ENCODE measurements at places on chromosomes 1 and 21.
A peak's percentile ranks its signal among the peaks of the same experiment; 100 is the strongest.

- no peak for DNase-seq
These were observed 59.9 kb downstream of the VANGL2 start for GRCh38 chr1:160460214-160460642.

- DNase-seq: peak; percentile 82
These were observed 93.3 kb upstream of the CD1D start for GRCh38 chr1:158087320-158087927.

DNA sequence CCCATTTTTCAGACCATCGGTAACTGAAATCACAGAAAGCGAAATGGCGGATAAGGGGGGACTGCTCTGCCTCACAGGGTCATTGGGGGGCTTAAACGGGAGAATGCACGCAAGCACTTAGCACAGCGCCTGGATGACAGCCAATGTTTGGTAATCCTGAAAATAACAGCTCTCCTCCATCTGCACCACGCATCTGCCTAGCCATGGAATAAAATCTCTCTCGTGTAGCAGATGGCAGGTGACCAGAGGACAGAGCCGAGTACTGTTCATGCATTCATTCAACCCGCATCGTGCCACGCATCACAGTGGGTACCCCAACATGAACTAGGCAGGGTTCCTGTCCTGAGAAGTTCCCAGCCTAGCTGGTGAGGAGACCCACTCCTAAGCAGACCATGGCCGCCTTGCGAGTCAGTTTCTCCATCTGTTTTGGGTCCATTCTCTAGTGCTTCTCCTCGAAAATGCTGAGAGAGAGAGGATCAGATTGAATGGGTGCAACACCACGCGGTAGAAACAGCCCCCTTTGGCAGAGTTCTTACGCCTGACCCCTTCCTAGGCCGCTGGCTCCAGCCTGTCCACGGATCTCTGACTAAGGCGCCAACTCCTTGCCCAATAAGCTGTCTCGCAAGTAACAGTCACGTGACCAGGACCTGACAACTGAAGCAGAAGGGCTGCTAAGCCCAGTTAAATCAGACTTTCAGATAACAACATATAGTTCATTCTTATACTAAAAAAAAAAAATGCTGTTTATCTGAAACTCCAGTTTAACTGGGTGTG lies 7.3 kb downstream of the SLC1A7 start:
- DNase-seq: peak; percentile 54

- no peak for DNase-seq
These were observed 31.0 kb downstream of the PAX7 start for GRCh38 chr1:18661404-18662285.

GRCh38 chr1:235697508-235697907 lies 47.9 kb upstream of the GNG4 start:
- no peak for DNase-seq

DNA sequence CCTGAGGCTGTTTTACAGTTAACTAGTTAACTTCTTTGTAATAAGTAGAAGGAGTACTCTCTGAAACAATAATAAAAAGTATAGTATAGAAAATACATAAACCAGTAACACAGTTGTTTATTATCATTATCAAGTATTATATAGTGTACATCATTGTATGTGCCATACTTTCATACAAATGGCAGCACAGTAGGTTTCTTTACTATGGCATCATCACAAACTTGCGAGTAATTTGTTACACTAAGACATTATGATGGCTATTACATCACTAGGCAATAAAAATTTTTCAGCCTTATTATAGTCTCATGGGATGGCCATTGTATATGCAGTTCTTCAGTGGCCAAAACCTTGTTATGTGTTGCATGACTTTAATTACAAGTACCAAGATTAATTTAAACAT lies 1376.5 kb upstream of the ADGRL2 start:
- DNase-seq: no peak

- DNase-seq: no peak
These were observed 54.1 kb upstream of the NCAM2 start for GRCh38 chr21:20944139-20944538.

DNA sequence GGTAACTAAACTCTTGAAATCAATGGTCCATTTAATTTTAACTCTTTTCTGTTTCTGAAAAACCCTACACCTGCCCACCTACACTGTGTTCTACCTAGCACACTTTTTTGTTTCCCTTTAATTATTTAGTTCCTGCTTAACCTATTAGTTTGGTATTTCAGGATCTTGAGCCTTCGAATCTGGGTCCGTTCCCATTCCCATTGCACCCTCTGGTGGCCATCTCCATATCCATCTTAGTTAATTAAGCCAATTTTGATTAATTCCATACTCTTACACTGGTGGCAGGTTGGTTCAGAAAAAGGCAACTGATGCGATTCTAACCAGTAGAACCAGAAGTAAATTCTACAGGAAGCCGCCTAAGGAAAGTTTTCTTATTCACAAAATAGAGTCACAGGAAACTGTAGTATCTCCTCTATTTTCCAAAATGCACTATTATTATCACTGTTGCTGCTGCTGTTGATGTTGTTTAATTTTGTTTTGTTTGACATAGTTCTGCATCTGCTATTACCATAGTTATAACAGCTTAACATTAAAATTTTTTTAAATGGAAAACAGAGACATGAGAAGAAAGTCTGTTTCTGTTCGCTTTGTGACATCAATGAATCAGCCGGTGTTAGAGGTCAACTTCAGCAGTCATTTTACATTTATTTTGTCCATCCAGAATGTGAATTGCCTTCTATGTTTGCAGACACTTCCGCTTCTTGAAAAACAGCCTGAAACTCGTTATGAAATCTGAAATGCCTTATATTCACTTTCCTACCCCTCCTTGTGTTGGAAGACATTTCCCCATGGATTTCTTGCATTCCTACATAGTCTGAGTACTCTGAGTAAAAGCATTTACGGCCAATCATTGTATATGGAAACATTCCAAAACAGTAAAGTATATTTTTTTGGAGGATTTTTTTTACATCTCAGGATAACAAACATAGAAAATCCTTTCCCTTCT lies 115.5 kb upstream of the NCAM2 start:
- peak; percentile 61 for DNase-seq

DNA sequence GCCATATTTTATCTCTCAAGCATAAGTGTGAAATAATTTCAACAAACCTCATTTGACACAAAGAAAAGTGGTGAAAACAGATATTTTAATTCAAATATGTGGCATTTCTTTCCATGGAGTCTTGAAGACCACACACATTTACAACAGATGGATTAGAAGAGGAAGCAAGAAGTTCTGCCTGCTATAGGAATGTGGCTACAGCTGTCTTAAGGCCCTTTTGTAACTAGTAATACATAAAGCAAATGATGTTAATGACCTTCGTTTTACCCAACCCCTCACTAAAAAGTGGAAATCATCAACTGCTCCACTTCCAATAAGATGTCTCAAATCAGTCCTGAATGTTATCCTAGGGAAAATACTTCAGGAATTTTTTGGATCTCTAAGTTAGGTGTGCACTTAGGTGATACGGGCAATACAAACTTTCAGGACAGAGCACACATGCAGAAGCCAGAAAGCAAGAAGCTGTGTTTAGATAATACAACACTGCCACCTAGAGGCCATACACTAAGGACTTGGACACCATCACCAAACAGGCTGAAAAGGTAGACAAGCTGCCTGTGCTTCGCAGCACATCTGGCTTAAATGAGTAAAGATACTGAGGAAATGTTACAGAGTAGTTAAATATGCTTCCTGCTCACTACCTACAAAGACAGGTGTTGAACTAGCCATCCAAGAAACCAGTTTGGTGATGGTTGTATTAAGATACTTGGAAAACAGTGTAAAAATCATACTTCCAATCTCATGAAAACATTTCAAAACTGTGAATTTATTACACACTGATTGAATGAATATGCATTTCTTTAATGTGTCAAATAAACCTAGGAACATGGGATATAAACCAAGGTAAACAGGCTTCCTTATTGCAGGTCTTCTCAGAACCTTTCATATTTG lies 24.4 kb downstream of the RRAGC start:
- DNase-seq: peak; percentile 90

GRCh38 chr1:241503444-241503843 lies 16.1 kb downstream of the FH start:
- DNase-seq: no peak

DNA sequence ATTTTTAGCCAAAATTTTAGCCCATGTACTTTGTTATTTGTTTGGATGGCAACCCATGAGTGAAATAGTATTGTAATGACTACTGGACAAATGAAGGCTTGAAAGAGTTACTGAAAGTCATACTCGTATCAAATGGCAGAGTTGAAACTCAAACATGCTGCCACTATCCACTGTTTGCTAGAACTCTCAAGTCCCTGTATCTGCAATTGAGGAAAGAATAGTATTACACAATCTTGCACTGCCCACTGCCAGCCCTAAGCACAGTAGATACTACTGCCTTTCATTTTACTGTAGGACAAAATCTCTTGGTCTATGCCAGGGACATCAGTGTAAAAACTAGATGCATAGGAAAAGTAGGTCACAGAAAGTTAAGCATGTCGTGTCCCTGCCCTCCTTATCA lies 581.1 kb upstream of the PLXNA2 start:
- DNase-seq: no peak

DNA sequence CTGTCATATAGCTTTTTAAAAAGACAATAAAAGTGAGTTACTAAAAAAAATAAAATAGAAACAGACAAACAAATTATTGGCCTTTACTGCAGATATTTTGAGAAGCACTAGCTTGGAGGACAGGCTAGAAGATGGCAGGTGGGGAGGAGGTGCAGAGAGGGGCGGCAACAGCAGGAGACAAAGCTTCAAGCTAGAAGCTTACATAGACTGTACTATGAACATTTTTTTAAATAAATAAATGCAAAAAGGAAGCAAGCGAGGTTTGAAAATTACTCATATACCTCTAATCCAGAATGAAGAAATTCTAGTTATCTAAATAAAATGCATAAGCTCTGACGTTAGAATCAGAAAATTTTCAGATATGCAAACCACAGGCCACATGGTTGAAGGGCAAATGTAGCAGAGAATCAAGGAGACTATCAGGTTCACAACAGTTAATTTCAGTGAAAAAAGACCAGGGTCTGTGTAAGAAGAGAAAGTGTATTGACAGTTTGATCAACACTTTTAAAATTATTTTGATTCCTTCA lies 54.9 kb downstream of the NRIP1 start:
- no peak for DNase-seq

- DNase-seq: no peak
These were observed 25.2 kb upstream of the VTCN1 start for GRCh38 chr1:117235863-117236465.

- no peak for DNase-seq
These were observed 139.5 kb downstream of the ZZZ3 start for GRCh38 chr1:77542813-77543420.

DNA sequence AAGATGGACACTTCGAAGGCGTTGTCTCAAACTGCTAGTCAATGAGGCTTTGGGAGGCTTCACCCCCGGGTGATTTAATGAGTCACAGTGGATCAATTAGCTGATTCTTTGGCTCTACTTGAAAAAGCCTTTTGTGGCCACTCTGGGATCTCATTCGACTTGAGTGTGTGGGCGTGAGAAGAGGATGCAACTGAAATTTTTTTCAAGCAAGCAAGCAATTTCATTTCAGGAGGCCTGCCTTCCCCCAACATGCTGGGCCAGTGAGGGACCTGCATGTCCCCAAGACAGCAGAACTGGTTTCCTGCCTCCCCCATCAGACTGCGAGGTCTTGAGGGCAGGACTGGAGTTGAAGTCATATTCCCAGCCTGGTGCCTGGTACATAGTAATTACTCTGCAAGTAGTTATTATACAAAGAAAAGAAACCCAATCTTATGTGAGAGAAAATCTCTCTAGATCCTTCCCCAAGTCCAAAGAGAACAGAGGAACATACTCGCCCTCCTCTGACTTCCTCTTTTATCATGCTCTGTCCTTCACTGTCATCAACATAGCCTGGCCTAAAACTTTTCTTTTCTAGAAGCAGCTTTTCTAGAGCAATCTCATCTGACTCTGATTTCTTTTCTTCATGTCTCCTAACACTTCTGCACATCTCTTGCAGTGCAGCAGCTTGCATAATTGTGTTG lies 22.7 kb downstream of the SYT6 start:
- no peak for DNase-seq

GRCh38 chr1:38522915-38523567 lies 336.5 kb downstream of the RRAGC start:
- DNase-seq: no peak

GRCh38 chr1:214004014-214004413 lies 16.2 kb downstream of the PROX1 start:
- DNase-seq: no peak

DNA sequence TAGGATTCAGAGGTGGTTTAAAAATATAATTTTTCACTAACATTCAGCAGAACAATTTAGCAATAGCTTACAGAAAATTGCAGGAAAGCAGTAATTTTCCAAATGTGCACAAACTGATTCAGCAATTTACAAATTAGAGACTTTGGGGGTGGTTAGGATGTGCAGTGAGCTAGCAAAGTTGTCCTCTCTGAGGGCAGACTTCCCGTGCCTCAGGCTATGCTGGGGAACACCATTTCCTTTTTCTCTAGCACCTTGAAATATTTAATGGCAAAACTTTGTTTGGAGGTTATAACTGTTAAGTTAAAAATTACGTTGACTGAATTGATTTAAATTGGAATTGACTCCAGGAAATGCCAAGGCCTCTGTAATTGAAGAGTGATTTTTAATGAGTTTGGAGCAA lies 258.9 kb downstream of the PTBP2 start:
- no peak for DNase-seq

DNA sequence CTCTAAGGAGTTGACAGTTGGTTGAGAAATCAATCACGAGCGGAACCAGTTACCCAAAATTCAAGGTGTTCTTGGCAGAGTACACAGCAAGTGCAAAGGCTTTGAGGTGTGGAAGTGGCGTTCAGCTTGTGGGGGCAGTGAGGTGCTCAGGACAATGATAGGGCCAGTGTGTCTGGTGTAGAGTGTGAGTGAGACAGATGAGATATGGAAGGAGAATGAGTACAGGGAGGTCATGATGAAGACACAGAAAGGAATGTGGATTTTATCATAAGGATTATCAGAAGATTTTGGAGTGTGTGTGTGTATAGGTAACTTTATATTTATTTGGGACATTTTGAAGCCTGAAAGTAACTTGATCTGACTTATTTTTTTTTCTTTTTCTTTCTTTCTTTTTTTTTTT lies 40.9 kb downstream of the IFI44 start:
- no peak for DNase-seq

GRCh38 chr1:206714331-206715058 lies 29.8 kb downstream of the MAPKAPK2 start:
- peak; percentile 66 for DNase-seq

GRCh38 chr1:30521261-30521865 lies 202.0 kb downstream of the MATN1 start:
- no peak for DNase-seq

GRCh38 chr1:83588140-83588539 lies 410.8 kb downstream of the TTLL7 start:
- DNase-seq: no peak

- DNase-seq: peak; percentile 40
These were observed 2.0 kb upstream of the CD101 start for GRCh38 chr1:116999596-116999995.

- DNase-seq: peak; percentile 51
These were observed 37.5 kb upstream of the PRDM2 start for GRCh38 chr1:13662493-13662892.

- DNase-seq: no peak
These were observed 2.6 kb downstream of the ERG start for GRCh38 chr21:38495696-38496095.

DNA sequence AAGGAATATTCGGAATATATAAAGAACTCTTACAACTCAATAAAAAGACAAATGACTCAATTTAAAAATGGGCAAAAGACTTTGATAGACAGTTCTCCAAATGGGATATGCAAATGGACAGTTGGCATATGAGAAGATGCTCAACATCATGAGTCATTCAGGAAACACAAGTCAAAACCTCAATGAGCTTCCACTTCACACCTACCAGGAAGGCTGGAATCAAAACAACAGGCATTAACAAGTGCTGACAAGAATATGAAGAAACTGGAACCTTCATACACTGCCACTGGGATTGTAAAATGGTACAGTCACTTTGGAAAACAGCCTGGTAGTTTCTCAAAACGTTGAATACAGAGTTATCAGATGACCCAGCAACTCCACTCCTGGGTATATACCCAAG lies 17.2 kb downstream of the PGBD5 start:
- no peak for DNase-seq
